Stimulated activated CD4-positive, alpha-beta T cell treated with anti-CD3 and anti-CD28 coated beads, Interleukin-2, amount 100 ng/mL, for 48 hours (primary cell): ENCODE measurements at places on chromosomes 4 and X.

DNA sequence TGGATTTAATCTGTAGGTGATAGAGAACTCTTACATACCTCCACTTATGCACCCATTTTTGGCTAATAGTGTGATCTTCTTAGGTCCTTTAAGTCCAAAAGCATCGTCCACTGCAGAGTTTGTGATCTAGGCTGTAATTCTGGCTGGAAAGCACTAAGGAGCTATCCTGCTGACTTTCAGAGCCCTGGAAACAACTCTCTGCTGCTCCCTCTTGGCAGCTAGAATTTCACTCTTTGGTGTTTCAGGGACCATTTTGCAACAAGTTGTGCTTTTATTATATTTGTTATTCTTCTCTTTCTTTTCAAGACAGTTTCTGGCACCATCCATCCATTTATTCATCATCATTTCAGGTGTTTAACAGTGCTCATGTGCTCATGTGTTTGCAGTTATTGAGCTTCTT lies 130.0 kb downstream of the RBM46 start:
- no peak for DNase-seq

GRCh38 chr4:145044341-145044740 lies 53.7 kb downstream of the ANAPC10 start:
- no peak for DNase-seq

- no peak for DNase-seq
These were observed 2.4 kb downstream of the CNKSR2 start for GRCh38 chrX:21376636-21377035.

- DNase-seq, result no peak
These were observed 1002.5 kb upstream of the INTU start for GRCh38 chr4:126630230-126630629.
